ENCODE measurements at places on chromosomes 1 and 21.

- DNase-seq, result no peak
These were observed 194.6 kb upstream of the RRP15 start for GRCh38 chr1:218090459-218090858.

DNA sequence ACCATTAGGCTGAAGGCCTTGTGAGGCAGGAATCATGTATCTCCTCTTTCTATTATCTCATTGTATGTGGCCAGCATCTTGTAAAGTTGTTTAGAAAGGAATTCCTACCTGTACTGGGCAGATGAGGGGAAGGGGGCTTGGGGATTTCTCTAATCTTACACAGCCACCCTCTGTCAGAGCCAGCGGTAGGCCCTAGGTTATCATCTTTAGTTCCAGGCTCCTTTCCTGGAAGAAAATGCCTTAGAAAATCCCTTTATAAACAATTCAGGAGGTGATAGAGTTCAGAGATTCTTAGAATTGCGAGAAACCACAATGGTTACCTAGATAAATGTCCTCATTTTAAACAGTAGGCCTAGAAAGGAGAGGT, 35.2 kb downstream of the DPT start:
- no peak for DNase-seq

DNA sequence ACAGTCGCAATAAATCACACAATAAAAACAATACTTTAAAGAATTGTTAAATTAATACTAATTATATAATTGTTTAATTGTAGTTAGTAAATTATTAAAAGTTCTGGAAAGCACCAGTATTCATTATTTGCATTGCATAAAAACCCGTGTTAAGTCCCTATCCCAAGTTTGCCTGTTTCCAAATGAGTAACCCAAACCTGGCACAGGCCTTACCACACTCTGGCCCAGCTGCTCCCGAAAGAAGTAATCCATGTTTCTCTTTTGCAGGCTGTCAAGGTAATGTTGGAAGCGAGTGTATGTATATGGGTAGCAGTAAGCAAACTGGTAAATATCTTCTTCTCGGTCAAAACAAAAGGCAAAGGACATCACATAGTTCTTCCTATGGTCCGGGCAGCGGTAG, 268.7 kb upstream of the BEND5 start:
- no peak for DNase-seq

DNA sequence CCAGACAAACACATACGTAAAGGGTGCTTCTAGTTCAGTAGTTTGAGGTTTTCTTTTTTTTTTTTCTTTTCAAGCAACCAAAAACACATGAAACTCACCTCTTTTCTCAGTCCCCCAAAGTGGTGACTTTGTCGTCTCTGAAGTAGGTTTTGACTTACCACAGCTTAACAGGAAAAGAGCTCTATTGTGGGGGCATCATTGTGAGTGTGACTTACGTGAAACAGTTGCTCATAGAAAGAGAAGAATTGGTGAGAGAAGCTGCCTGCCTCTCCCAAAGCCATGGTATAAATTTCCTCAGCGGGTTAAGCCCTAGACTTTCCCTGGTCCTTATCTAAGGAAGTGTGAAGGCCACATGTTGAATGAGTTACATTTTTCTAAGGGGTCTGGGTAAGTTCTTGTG, 11.9 kb downstream of the FASLG start:
- DNase-seq, result peak; percentile 84

Measured in activated CD4-positive, alpha-beta T cell treated with anti-CD3 and anti-CD28 coated beads, Interleukin-2, amount 10 ng/mL, durations not matched to agents 24 days and 14 days (primary cell).